ENCODE measurements at places on chromosomes 7 and 10. TPM values are rescaled to one million over a fixed set of nuclear protein-coding genes. Genes with fewer than 3 reads are reported as not detected.

The KLF14 gene
- not detected for total RNA-seq

- no peak overlapping the region for H3K4me3 ChIP-seq
- no peak overlapping the region for H3K27ac ChIP-seq
- DNase-seq, result no peak
- H3K27me3 ChIP-seq, result peaks cover 3% of the 10 kb centered on the region
- H3K4me1 ChIP-seq, result peaks cover 5% of the 10 kb centered on the region
- no peaks in the 10 kb centered on the region for H3K36me3 ChIP-seq
These were observed 41.4 kb upstream of the FAM3C start for GRCh38 chr7:121437470-121437869.

GRCh38 chr10:34477249-34477648 lies 337.8 kb downstream of the PARD3 start:
- H3K27me3 ChIP-seq, result no peaks in the 10 kb centered on the region
- no peak for DNase-seq
- no peaks in the 10 kb centered on the region for H3K36me3 ChIP-seq
- no peak overlapping the region for H3K4me3 ChIP-seq
- no peak overlapping the region for H3K27ac ChIP-seq
- H3K4me1 ChIP-seq, result no peaks in the 10 kb centered on the region

GRCh38 chr10:78899098-78899754 lies 169.5 kb upstream of the ZMIZ1 start:
- no peaks in the 10 kb centered on the region for H3K27me3 ChIP-seq
- H3K4me1 ChIP-seq, result peaks cover 24% of the 10 kb centered on the region
- no peak for DNase-seq
- H3K36me3 ChIP-seq, result no peaks in the 10 kb centered on the region

The MRC1 gene
- total RNA-seq, result 7.9 TPM

DNA sequence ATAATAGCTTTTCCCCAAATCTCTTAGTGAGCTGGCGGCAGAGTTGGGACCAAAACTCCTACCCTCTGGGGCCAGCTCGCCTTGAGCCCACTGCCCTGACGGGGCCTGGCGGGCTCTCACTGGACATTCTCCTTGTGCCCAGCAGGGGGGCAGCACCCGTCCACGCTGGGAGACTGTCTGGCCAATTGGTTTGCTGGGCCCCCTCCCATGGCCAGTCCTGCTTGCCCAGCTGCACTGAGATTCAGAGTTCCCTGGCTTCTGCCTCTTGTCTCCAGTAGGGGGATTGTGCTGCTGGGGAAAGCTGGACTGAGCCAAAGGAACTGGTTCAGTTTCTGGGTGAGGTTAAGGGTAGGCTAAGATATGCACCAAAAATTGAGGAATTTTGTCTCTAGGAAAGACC lies 59.8 kb downstream of the RAMP3 start:
- peaks cover 2% of the 10 kb centered on the region for H3K36me3 ChIP-seq
- no peak overlapping the region for H3K27ac ChIP-seq
- no peak overlapping the region for H3K4me3 ChIP-seq

DNA sequence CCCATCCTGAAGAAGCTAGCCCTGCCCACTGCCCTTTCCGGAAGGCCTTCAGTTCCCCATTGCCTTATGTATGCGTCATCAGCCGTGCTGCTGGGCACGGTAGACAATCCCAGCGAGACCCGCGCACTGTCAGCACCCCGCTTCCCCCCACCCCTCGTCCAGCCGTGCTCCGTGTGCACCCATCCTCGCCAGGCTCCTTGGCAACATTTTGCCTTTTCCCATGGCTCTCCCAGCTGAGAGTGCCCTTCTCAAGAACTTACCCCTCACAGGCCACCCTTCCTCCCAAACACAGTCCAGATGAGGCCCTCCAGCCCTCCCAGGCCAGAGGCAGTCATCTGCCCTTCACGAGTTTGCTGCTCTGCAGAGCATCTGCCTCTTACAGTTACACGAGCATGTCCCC lies 633.8 kb upstream of the FOXK1 start:
- H3K27ac ChIP-seq, result no peak overlapping the region
- H3K4me3 ChIP-seq, result no peak overlapping the region
- peaks cover 9% of the 10 kb centered on the region for H3K4me1 ChIP-seq
- H3K27me3 ChIP-seq, result peaks cover 8% of the 10 kb centered on the region
- no peak for DNase-seq

- no peak for DNase-seq
- peaks cover 27% of the 10 kb centered on the region for H3K4me1 ChIP-seq
- no peaks in the 10 kb centered on the region for H3K36me3 ChIP-seq
These were observed 292.7 kb downstream of the CAMK1D start for GRCh38 chr10:12642036-12642435.

GRCh38 chr7:1164436-1164835 lies 4.4 kb upstream of the ZFAND2A start:
- no peaks in the 10 kb centered on the region for H3K27me3 ChIP-seq
- DNase-seq, result no peak
- H3K4me1 ChIP-seq, result peaks cover 6% of the 10 kb centered on the region
- no peak overlapping the region for H3K4me3 ChIP-seq
- no peaks in the 10 kb centered on the region for H3K36me3 ChIP-seq

GRCh38 chr7:157674027-157674714 lies 337.4 kb downstream of the DNAJB6 start:
- H3K27me3 ChIP-seq, result peaks cover 8% of the 10 kb centered on the region
- H3K27ac ChIP-seq, result no peak overlapping the region
- DNase-seq, result no peak
- no peak overlapping the region for H3K4me3 ChIP-seq

- no peaks in the 10 kb centered on the region for H3K4me1 ChIP-seq
- no peak overlapping the region for H3K27ac ChIP-seq
- peaks cover 9% of the 10 kb centered on the region for H3K36me3 ChIP-seq
- no peak overlapping the region for H3K4me3 ChIP-seq
- DNase-seq, result no peak
- H3K27me3 ChIP-seq, result no peaks in the 10 kb centered on the region
These were observed 38.5 kb upstream of the TMEM168 start for GRCh38 chr7:112828696-112829095.

- no peak overlapping the region for H3K27ac ChIP-seq
- no peak overlapping the region for H3K4me3 ChIP-seq
- no peaks in the 10 kb centered on the region for H3K36me3 ChIP-seq
- H3K27me3 ChIP-seq, result no peaks in the 10 kb centered on the region
- peaks cover 4% of the 10 kb centered on the region for H3K4me1 ChIP-seq
These were observed 312.5 kb upstream of the CHRM2 start for GRCh38 chr7:136555933-136556332.
